Urinary bladder (tissue), 4 donors: ENCODE measurements at places on chromosomes 4 and X. TPM values are rescaled to one million over a fixed set of nuclear protein-coding genes. Genes with fewer than 3 reads are reported as not detected.

MTTP gene
- 0.95 TPM for total RNA-seq

DNA sequence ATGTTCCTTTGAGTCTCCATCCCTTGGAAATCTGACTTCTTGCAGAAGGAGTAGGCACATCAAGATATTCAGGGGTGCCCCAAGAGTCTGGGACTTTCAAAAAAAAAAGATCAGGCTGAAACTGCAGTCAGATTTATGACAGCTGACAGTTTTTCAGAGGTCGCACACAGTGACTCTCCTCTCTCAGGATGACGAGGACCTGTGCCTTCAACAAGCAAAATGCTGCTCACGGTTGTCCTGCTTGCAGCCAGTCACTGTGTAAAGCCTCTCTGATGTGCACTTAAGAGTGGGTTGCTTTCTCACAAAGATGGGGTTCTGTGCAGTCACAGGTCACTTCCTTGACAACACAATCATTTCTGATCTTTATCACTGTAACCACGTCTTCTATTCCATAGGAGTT lies 178.2 kb downstream of the PTTG2 start:
- DNase-seq = no peak

DCAF4L1 gene
- total RNA-seq = 0.16 TPM

EGF gene
- 3.0 TPM for total RNA-seq
